ENCODE measurements at places on chromosomes 3 and 15.

DNA sequence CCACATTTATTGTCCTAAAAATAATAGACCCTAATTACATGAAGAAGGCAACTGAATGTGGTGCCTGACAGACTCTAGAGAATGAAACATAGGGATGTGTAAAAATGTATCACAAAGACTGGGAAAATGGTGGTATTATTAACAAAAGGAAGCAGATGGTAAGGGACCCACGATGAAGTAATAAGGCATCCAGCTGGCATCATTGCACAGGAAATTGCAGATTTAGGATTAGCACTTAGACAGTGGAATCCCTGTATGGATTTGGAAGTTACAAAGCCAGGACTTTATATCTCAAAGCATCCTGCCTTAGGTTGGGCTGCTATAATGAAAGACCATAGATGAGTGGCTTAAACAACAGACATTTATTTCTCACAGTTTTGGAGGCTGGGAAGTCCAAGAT lies 104.3 kb downstream of the PPM1L start:
- DNase-seq: no peak

GRCh38 chr15:88178631-88179030 lies 77.9 kb downstream of the NTRK3 start:
- DNase-seq: no peak

- no peak for DNase-seq
Observed at GRCh38 chr15:41891226-41891625, 2.6 kb downstream of the SPTBN5 start.

- no peak for DNase-seq
Observed at GRCh38 chr3:111392894-111393398, 149.1 kb upstream of the CD96 start.

DNA sequence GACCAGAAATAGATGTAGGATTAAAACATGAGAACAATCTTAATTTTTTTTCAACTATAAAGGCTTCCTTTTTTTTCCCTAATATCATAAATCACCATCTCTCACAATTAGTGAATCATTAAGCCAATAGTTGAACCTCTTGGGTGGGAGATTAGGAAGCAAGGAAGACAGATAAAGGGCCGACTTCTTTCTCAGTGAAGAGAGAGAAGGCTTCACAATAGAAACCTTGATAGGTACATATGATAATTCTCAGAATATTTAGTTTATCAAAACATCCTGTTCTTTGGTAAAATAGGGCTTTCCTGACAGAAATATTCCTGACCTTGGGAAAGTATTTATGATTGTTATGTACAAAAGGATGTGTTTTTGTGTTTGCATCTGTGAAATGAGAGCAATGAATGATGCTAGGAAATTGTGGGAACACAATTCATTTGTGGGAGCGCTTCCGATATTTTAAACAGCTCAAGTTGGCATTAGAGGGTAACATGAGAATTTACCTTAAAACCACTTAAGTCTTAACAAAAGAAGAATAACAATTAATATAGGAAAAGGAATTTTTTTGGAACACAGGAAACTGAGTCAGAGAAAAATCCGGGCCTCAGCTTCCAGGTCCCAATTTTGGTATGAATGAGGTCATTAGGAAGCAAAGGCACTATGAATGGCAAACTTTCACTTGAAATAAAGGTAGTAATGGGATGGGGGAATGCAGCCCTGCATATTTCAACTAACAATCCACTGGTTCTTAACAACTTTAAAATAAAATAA lies 263.2 kb upstream of the TGFBR2 start:
- no peak for DNase-seq

DNA sequence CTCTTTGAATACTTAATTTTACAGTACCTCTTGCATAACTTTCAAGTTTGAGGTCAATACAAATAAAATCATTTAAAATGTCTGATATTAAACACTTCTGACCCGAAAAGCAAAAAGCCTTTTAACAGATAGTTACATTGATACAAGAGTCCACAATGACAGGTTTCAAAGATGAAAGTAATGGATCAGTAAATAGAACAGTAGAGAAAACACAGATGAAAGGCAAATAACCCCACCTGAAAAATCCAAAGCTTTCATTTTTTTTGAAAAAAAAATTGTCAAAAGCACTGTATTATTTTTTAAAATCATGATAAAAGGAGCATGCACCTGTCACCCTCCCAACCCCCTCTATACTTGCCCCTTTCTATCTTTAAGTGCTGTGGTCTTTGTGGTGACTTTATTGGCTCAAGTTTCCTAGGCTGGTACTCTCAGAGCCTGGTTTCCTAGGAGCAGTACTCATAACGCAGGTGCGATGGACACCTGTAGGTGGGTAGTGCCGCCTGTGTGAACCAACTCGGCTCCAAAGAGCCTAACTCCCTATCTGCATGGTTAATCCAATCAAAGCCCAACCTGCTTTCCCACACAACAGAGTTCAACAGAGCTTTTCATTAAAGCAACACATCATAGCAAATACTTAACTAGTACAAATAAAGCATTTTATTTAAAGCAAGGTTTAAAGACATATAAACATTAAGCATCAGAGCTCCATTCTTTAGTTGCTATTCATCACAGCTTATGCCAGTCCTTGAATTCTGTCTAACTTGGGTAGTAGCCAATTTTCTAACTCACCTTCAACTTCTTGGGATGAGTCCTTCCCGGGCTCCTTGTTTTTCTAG lies 32.2 kb downstream of the LIPC start:
- DNase-seq: no peak

GRCh38 chr15:72146221-72146620 lies 28.0 kb downstream of the SENP8 start:
- no peak for DNase-seq

DNA sequence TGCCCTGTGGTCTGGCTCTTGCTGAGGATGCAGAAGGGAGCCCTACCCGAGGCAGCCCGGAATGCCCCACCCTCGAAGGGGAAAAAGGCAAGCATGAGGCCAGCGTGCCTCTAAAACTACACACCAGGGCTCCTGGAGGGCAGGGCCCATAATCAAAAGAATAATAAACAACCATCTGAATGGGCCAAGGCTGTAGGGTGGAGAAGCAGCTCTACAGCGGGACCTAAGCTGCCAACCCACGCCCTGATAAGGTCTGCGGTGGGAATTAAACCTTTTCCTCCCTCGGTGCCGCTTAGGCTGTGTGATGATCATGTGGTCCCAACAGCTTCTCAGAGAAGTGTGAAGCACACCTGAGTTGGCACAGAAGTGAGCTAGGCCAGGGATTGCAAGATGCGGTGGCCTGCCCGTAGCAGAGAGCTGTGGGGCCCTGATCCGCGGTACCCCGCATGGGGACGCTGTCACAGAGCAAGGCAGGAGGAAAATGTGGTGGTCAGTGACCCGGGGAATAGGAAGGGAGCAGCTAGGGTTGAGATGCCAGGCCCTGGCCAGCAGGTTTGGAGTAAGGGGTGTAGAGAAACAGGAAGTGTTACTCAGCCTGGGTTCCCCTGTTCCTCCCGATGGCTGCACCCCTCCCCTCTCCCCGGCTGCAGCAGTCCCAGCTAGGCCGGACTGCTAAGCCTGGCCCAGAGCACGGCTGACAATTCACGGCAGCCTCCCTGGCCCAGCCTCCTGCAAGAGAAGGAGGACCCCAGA lies 1.1 kb upstream of the C15orf62 start:
- peak; percentile 48 for DNase-seq

DNA sequence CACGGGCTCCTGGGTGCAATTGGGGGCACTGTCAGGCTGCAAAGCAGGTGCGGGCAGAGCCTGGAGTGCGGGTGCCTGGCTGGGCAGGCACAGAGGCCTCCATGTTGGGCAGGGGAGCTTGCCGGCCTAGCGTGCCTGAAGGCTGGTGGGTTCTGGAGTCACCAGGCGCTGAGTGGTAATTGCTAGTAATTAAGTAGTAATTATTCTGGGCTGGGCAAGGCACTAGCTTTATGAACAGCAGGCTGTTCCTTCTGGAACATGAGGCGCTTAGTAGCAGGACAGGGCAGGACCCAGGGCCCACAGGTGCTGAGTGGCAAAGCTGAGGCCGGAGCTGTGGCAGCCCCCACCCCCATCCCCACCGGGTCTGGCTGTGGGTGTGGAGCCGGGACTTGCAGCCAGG lies 25.3 kb downstream of the PLXNA1 start:
- DNase-seq: no peak

DNA sequence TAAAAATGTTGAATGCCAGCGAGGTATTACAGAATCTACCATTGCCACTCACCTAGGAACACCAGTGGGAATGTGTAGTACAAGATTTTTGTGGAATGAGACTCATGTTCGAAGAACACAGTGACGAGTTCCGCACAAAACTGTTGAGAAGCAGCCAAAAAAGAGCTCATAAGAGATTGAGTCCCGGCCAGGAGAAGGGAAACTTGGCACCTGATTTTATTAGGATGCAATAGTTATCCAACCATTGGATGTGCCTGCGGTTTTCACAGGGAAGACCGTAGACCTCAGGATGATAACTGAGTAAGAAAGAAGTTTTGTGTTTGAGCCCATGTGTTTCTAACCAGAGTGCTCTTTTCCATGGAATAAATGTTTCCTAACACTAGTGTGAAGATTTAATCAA lies 88.9 kb downstream of the PTPRG start:
- no peak for DNase-seq

DNA sequence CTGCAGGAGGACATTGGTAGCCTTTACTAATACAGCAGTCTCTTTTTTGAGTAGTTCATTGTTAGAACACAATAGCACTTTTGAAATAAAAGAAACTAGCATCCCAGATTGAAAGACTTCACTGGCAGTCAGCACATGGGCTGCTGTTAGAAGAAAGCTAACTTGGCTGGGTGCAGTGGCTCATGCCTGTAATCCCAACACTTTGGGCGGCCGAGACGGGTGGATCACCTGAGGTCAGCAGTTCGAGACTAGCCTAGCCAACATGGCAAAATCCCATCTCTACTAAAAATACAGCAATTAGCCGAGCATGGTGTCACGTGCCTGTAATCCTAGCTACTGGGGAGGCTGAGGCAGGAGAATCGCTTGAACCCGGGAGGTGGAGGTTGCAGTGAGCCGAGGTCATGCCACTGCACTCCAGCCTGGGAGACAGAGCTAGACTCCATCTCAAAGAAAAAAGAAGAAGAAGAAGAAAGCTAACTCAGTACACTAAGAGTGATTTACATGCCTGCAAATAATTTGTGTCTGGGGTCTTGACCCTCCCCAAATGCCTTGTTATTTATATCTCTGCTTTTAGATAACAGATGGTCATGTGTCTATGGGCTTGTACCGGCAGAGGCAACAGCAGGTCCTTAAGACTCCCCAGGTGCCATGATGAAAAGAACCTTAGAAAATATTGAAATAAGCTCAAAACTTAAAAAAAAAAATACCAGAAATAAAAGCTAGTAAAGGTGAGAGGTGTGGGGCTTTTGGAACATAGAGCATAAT lies 9.7 kb downstream of the TPM1 start:
- no peak for DNase-seq

- no peak for DNase-seq
Observed at GRCh38 chr3:64184621-64185020, 40.6 kb downstream of the PRICKLE2 start.

- DNase-seq: no peak
Observed at GRCh38 chr15:40368719-40369473, 10.9 kb downstream of the DISP2 start.

DNA sequence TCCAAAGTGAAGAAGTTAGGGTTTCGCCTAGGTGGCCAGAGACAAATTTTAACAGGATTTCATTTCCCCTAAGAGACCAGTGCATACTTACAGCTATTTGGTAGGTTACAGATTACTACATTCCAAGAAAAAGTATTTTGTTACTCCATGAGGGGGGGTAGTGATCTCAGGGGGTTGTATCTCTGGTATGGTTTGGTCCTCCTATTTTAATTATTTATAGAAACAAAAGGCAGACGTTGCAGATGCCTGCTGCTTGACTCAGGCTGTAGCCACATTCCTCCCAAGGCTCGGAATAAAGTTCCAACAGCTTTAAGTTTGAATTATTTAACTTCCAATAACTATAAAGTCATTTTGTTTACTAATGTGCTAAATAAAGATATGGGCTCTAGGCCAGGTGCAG lies 1.3 kb upstream of the TRIM59 start:
- DNase-seq: no peak

- DNase-seq: no peak
Observed at GRCh38 chr15:85302271-85302670, 78.1 kb upstream of the AKAP13 start.

DNA sequence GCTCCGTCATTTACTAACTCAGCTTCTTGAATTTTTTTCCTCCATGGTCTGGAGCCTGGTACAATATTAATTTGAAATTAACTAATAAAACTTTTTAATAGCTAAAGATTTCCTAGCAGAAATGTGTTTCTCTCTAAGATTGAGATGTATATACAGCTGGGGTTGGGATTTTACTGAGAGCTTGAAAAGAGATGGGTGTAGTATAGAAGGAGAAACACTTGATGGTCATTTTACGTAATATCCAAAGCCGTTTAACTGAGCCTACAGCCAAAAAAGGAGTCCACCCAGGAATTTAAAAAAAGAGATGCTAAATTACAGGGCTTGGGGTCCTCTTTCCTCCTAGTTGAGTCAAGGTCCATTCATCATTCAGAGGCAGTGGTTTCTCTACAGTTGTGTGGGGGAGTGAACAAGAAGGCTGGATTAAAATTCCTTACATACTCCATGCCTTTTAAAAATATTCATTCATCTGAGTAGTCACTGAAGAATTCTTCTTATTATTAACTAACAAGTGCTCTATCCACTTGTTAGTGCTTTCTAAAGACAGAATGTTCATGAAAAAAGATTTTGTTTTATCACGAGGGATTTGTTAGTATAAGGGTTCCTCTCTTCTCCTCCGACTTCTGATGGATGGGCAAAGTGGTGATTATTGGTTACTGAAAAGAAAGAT lies 255.3 kb upstream of the IL12A start:
- no peak for DNase-seq

DNA sequence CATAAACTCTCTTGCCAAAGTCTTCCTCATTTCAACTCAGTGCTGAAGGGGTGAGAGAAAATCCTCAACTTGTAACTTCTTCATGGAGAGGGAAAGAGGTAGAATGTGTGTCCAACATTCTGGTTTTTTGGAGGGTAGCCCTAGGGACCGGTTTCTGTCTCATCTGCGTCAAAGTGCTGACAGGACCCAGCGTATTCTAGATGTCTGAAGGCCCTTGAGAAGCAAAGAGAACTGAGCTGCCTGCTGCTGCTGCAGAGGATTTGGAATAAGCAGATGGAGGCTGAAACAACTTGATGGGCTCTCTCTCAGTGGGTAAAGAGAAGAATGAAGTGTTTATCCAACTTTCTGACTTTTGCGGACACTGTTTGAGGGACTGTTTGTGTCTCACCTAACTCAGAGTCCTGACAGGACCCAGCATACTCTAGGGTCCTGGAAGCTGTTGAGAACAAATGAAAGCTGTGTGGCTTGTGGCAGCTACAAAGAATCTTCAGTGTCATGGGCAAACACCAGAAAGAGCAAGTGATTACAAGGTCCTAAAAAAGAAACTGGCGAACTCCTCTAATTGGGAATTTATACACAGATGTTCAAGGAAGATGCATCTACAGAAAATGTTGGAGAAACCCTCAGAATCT lies 174.4 kb downstream of the SI start:
- no peak for DNase-seq

- DNase-seq: no peak
Observed at GRCh38 chr3:115671761-115672455, 48.6 kb downstream of the GAP43 start.
